ENCODE measurements at places on chromosomes 13 and 19.

GRCh38 chr19:16027528-16027927, 48.8 kb upstream of the TPM4 start:
- no peak for DNase-seq

DNA sequence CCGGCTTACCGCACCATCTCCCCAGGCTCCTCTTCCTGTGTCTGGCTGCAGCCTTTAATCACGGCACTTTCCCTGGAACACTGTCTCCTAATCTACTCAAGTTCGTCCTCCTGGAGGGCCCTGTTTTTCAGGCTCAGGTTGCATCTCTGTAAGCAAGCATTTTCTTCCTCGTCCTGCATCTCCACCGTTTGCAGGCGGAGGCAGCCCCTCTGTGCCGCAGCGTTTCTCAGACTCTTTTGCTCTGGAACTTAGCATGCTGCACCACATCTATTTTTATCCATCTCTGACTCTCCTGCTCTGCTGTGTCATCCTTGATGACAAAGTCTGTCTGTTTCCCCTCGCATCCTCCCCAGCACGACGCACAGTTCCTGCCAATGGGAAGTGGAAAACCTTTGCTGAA, 117.5 kb downstream of the ATP8A2 start:
- DNase-seq: no peak

- DNase-seq: peak; percentile 11
Observed at GRCh38 chr19:1690699-1691307, 38.4 kb upstream of the TCF3 start.

- DNase-seq: peak; percentile 16
Observed at GRCh38 chr13:40207001-40207478, 459.4 kb downstream of the FOXO1 start.

- no peak for DNase-seq
Observed at GRCh38 chr13:20051366-20051765, 92.8 kb downstream of the ZMYM2 start.

All from inflammatory macrophage treated with lipopolysaccharide for 1 hour (primary cell).